Stimulated activated CD4-positive, alpha-beta T cell treated with anti-CD3 and anti-CD28 coated beads, Interleukin-12 subunit alpha, Interleukin-12 subunit beta, amount 100 ng/mL, for 4 hours (primary cell): ENCODE measurements at places on chromosomes 7 and 10.

DNA sequence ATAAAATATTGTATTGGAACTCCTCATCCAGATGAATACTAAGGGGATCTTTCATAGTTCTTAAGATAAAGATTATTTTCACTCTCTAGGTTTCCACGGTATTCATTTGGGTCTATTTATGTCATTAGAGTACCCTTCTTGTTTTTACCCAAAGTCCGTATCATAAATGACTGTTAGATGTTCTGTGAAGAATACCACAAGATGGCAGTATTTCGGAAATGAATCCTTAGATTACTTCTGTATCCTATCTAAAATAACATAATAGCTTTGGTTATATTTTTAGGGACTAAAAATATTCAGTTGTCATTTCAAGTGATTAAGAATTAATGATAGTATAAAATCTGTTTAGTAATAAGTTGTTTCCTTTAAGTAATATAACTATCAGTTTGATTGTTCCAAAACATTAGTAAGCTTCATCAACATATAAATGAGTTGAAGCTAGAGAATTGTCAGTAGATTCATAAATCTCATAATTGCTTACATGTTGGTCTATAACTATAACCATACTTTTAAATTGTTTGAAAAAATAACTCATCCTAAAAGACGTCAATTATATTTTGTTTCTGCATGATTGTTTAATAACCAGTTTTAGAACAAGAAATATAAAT is 337.5 kb upstream of the KCND2 start:
- DNase-seq = no peak

GRCh38 chr7:70808876-70809275 is 323.1 kb upstream of the GALNT17 start:
- no peak for DNase-seq

- DNase-seq = no peak
Measured at GRCh38 chr10:94852438-94852837, 86.0 kb upstream of the CYP2C9 start.

DNA sequence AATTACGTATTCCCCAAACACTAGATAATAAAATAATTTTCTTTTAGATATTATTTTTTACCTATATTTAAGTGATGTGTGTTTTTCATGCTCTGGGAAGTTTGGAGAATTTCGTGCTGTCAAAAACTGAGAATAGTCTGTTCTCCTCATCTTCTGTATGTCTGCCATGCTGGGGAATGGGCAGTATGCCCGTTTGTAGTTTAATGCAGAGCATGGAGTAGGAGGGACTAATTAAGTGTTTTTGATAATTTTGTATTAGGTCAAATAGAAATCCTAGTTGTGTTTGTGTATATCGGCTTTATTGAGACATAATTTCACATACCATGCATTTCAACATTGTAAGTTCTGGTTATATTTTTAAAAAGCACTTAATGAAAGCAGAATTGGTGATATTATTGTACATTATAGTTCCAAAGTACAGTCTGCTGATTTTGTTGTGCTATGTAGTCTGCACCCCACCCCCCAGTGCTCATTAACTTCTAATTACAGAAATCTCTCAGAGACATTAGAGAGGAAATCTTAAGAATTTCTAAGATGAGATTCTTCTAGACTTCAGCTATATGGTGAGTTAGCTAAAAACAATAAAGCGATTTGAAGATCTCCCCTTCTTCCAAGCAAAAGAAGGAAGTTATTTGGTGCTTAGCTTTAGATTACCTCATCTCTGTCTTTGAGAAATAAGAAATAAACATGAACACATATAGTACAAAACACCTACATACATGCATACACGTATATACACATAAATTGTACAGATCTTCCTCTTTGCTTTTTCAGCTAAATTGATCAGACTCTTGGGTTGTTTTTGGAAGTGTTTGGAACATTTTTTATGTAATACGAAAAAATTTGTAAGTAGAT is 22.2 kb downstream of the ZRANB1 start:
- no peak for DNase-seq

- DNase-seq = no peak
Measured at GRCh38 chr7:111173990-111174389, 83.1 kb downstream of the LRRN3 start.

DNA sequence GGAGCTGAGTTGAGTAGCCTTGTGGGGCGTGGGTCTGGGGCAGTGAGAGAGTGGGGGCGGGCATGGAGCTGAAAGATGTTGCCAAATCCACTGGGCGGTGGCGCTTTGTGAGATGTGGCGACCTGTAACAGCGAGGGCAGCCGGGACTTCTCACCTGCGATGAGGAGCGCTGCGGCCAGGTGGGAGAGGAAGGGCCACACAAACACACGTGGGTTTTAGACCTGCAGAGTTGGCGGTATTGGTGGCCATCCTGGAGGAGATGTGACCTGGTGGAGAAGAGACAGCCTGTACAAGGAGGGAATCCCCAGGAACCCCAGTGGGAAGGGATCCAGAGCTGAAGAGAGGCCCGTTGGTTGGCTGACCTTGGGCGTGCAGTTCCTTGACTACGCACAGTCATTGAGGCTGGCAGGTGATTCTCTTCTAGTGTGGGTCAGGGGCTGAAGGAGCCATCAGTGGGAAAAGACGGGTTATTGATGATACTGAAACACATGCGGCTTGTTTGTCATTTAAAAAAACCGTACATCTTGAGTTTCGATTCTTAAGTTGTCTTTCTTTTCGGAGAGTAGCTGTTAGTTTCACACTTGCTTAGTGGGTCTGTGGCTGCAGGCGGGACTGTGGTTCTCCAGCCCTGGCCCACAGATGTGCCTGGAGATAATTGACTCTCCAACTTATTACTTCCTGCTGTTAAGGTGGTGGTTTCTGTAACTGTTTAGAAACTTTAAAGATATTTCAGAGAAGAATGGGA is 2.4 kb downstream of the CHST12 start:
- no peak for DNase-seq

DNA sequence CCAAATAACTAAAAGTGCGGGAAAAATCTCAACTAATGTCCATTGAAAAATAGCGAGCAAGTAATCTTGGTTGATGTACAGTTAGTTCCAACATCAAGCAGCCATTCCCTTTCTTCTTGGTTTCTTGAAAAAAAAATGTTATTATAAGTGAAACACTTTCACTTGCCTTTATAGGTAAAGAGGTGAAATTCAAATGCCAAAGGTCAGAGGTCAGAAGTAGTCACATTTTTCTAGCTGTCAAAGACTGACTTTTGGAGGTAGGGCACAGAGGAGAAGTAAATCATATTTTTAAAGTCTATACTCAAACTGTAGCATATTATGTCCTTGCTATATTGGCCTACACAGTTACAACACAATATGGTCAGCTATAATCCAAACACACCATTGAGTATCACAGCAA is 62.3 kb downstream of the CHCHD3 start:
- DNase-seq = no peak

DNA sequence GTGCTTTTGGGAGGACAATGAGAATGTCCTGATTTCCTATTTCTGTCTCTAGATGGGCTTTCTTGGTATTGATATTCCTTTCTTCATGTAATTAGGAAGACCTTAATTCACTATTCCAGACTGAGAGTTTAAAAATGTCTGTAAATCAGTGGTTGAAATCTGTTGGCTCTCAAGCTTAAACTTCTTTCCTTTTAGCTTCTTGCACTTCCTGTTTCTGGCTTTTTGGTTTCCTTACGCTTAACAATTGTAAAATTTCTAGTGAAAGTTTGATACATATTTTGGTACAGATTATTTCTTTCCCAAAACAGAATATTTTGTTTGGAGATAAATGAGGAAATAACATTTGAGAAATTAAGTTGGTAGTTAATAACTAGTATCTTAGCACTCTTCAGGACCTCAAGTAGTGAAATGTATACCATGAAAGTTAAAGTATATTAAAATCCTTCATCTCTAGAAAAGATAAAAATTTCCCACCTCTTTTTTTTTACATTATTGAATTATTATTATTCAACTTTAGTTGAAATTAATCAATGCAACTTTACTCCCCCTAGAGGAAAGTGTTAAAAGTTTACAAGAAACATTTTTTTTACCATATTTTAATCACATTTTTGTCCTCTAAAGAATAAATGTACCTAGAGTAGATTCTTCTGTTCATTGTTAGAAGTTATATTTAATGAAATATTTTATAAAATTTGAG is 137.2 kb downstream of the PHTF2 start:
- DNase-seq = no peak

DNA sequence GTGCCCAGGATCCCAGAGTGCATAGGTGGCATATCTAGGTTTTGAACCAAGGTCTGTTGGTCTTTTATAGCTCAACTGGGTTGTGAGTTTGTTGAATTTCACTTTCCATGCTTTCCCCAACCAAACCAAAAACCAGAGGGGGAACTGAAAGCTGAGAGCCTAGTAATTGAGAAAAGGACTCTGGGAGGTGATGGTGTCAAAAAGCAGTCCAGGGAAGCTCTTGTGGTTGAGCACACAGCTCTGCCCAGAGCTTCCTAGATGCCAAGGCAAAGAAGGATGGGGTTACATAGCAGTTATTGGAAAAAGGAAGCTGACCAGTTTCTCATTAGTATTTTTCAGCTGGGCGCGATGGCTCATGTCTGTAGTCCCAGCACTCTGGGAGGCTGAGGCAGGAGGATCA is 9.9 kb downstream of the POR start:
- no peak for DNase-seq

GRCh38 chr7:149469806-149470205 is 8.9 kb upstream of the ZNF777 start:
- DNase-seq = no peak

DNA sequence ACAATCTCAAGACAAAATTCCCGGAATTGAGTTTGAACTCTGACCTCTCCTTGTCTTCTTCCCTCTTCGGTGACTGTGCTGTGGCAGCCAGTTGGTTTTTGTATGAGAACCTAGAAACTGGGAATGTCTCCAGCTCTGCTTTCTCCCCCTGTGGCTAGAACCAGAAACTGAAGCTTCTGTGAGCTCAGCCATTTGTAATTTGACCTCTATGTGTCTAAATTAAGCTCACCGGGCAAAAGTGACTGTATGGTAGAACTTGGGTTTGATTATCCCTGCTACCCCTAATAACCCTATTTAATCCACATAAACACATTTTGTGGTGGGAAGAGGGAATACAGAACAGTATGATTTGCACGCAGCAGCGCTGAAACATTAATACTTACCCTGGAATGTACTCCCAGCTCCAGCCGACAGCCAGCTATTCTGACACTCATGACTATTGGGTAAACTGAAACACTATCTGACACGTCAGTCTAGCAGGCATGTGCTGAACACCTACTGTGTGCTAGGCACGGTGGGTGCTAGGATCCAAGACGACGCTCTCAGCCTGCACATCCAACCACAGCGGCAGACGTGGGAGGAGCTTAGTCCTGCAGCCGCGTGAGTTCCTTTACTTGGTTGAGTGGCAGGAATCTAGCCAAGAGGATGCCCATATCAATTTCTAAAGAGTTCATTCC is 324.8 kb downstream of the SFMBT2 start:
- no peak for DNase-seq

GRCh38 chr7:21656796-21657195 is 114.0 kb downstream of the DNAH11 start:
- DNase-seq = no peak

DNA sequence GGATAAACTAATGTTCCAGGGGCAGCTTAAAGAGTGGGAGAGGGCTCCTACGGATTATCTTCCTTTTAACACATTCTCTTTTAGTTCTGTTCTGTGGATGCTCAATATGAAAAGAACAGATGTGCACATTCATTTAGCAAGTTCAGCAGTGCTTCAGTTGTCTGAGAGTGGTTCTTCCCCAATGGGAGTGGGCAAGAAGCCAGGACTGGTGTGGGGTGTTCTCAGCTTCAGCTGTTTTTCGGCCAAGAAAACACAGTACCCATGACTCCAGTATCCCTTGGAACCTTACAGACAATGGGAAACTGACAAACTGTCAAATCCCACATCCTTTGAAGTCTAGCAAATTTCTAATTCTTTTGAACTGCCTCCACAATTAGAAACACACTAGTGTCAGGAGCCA is 71.5 kb upstream of the LRRC17 start:
- no peak for DNase-seq

DNA sequence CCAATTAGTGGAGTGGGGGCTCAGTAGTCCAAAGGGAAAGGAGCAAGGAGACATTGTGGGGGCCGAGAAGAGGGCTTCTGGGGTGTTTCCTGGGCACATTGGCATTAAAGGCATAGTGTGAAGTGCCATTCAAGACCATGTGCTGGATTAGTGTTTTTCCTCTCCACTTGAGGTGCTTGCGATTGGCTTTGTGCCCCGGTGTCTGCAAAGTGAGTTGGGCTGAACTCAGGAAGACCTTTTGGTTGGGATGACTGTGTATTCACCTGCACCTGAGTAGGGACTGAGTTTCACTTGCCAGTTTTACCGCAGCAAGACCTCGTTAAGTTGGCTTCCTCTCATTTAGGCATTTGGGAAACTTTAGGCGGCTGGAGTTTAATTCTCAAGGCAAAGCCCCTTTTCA is 73.0 kb downstream of the TCF7L2 start:
- DNase-seq = no peak
